T-helper 22 cell (primary cell): ENCODE measurements at places on chromosomes 1 and 21.

GRCh38 chr1:98299861-98300260, 361.7 kb upstream of the SNX7 start:
- no peak for DNase-seq

GRCh38 chr21:38159355-38159754, 97.4 kb upstream of the KCNJ15 start:
- DNase-seq, result no peak

DNA sequence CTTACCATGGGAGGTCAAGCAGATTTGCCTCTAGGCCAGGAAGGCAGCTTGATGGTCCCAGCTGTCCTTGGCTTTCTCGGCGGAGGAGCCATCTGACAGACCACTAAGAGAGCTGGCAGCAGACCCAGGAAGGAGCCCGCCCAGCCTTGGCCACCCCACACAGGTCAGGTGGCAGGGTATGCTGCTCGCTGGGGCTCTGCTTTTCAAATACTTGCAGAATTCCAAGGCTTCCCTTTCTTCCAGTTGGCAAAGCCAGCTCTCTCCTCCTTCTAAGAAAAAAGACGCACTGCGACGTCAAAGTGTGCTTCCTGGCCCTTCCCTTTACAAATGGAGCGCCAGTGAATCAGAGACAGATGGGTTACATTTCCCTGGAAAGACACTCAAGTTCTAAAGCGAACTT, 229.4 kb downstream of the CACNA1E start:
- no peak for DNase-seq

DNA sequence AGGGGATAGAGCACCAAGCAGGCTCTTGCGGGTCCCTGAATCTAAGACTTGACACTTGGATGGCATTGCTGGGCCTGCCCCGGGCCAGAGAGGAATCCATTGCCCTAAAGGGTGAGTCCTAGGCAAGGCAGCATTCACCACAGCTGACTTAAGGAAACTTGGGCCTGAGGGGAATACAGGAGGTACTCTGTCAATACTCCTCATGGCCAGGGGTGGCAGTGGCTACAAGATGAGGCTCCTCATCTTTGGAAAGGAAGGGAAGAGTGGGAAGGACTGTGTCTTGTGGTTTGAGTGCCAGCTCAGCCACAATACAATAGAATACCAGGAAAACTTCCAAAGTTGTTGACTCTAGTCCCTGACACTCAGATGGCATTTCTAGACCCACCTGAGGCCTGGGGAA, 5.1 kb downstream of the KRTAP22-1 start:
- DNase-seq, result no peak

DNA sequence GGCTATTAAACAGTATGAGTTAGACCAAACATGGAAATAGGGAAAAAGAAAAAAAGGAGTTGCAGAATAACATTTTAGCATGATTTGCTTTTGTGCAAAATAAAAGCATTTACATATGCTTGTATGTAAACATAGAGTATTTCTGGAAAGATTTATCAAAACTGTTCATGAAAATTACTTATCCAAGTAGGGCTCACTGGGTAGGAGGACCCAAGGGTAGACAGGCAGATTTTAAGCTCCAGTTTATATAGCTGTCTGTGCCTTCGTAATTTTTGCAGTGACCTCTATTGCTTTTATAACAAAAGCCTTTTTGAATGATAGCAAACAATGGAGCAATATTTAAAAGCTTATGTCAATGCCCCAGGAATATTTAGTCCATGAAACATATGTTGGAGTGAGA, 228.8 kb upstream of the IRF2BP2 start:
- DNase-seq, result no peak

GRCh38 chr1:53732409-53732808, 6.6 kb downstream of the GLIS1 start:
- DNase-seq, result no peak

GRCh38 chr21:17585875-17586450, 26.7 kb downstream of the BTG3 start:
- DNase-seq, result no peak

GRCh38 chr1:45014321-45015028, 2.4 kb downstream of the UROD start:
- DNase-seq, result peak; percentile 50

DNA sequence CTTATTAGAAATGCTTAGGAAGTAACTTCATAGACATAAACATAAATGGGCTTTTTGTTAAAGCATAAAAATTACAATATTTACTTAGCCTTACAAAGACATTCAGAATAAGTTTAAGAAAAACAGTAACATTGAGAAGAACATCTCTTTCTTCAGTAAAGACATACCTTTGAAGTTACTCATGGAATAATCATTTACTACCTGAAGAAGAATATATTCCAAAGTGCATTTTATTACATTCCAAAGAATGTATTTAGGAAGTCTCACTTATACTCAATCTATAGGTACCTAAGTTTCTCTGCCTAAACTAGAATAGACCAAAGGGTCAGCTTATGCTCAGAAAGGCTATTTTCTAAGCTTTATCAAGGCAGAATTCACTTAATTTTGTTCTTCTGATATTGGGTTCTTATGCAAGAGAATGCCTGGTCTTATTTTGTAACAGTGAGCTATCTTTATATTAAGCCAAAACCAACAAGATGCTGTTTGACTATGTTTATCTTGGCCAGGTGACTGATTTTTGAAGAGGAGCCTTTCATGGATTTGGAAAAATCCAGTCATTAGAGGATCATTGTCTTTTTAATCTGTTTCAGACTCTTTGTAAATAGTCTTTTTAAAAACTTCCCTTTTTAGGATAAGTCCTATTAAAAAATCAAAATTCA, 110.1 kb downstream of the OLFML2B start:
- no peak for DNase-seq

- no peak for DNase-seq
Measured at GRCh38 chr1:36481091-36481490, 1.6 kb downstream of the CSF3R start.

DNA sequence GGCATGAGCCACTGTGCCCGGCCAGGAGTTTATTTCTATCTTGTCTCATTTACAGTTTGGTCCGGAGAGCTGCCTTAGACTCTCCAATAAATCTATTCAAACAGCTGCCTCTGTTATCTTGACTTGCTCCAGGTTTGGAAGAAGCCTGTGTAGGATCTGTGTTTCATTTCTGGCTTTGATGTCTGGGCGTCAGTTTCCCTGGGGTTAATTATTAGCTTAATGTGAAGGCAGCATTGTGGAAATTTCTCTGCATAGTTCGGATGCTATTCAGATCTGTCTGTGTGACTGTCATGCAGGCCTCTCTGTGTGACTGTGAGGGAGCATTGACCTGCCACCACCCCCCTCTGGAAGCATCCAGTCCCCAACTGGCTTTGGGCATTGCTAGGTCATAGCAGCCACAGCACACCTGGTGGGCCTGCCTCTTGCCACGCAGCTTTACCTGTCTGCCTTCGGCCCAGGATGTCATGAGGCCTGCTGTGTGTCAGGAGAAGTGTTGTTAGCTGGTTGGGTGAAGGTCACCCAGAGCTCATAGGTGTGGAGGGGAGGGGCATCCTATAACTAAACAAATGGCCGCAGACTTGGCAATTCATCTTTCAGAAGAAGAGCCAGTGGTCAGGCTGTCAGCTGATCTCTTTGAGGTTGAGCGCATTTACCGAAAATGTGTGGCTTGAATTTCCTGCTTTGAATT, 9.8 kb downstream of the IFNGR2 start:
- no peak for DNase-seq

- DNase-seq, result no peak
Measured at GRCh38 chr1:196951711-196952394, 8.3 kb downstream of the CFHR2 start.

GRCh38 chr1:31007462-31007991, 58.0 kb downstream of the PUM1 start:
- DNase-seq, result no peak

GRCh38 chr1:44254392-44254910, 41.2 kb downstream of the DMAP1 start:
- no peak for DNase-seq
